ENCODE measurements at places on chromosomes 3 and 15. TPM values are rescaled to one million over a fixed set of nuclear protein-coding genes. Genes with fewer than 3 reads are reported as not detected.

PAQR5 gene
- 123 TPM for total RNA-seq

TM4SF1 gene
- 2,747 TPM for total RNA-seq

SMAD6 gene
- total RNA-seq = 18.4 TPM

P2RY1 gene
- 0.46 TPM for total RNA-seq

ZBBX gene
- not detected for total RNA-seq

TNFSF10 gene
- total RNA-seq = 0.10 TPM
